Astrocyte (in vitro differentiated cells and primary cell): ENCODE measurements at places on chromosomes 2 and 18.

GRCh38 chr2:235955664-235956063, 212.5 kb downstream of the GBX2 start:
- no peak for DNase-seq

DNA sequence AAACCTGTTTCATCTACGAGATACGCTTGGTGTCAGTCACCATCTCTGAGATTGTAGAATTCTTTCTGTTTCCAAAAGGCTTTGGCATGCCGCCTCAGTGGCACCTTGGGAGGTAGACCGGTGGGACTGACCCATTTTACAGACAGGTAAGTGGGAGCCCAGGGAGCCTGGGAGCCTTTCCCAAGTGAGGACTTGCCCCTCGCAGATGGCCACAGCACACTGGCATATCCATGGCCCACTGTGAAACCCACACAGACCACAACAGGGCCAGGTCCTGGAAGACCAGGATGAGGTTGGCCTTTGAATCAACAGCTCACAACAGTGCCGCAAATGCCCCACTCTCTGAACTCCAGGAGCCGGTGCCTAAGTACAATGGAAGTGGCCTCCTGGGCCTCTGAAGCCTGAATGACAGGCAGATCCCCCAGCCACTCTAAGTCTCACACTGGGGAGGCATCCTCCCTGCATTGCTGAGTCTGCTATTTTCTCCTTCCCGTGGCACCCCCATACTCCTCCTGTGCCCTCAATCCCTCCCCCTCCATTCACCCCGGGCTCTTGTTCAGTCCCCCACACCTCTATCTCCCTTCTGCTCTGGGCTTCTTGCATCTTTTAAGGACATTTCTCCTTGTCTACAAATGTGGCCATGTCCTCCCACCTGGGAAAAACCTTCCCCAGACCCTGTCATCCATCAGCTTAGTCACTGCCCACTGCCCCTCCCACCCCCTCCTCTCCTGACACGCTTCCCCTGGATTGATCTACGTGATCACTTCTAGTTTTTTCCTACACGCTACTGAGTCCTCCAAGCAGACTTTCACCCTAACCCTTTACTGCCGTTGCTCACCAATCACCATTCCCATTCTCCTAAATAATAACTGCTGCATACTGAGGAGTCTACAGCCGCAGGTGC, 26.2 kb downstream of the CENPA start:
- DNase-seq: no peak

- DNase-seq: no peak
Observed at GRCh38 chr2:118728984-118729383, 118.5 kb downstream of the EN1 start.

GRCh38 chr2:187994464-187995331, 297.0 kb upstream of the GULP1 start:
- DNase-seq: peak; percentile 10

GRCh38 chr18:63936932-63937393, 12.1 kb upstream of the HMSD start:
- no peak for DNase-seq

- DNase-seq: no peak
Observed at GRCh38 chr2:34985474-34985873, 1370.1 kb upstream of the CRIM1 start.

GRCh38 chr2:27162151-27163121, 13.6 kb downstream of the TCF23 start:
- DNase-seq: no peak

DNA sequence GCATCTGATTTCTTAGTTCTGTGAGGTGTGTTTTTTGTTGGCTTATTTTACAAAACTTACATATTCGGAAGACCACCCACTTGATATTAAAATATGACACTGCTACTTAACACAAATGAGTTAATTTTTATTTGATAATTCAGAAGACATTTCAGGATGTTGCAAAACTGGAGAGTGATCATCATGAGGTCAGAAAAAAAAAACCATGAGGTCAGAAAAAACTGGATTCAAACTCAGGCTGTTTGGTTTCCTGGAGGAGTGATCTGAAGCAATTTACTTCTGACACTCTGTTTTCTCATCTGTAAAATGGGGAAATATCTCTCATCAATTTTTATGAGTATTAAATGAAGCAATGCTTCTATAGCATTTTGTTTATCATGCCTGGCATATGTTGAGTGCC, 1.8 kb upstream of the CCBE1 start:
- DNase-seq: no peak

DNA sequence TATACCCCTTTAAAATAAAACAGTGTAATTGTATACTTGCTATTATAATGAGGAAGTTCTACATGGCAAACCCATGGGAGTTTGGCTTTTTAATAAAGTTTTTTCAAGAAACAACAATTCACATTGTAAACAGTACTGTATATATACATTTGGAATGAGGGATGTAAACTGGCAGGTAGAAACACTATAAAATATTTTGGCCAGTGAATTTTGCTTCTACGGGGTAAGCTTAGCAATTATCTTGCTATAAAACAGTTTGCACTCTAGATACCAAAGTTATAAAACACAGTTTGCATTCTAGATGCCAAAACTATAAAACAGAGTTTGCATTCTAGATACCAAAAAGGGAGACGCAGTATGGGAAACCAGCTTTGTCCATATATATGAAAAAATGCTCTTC, 16.6 kb downstream of the THUMPD2 start:
- DNase-seq: no peak

DNA sequence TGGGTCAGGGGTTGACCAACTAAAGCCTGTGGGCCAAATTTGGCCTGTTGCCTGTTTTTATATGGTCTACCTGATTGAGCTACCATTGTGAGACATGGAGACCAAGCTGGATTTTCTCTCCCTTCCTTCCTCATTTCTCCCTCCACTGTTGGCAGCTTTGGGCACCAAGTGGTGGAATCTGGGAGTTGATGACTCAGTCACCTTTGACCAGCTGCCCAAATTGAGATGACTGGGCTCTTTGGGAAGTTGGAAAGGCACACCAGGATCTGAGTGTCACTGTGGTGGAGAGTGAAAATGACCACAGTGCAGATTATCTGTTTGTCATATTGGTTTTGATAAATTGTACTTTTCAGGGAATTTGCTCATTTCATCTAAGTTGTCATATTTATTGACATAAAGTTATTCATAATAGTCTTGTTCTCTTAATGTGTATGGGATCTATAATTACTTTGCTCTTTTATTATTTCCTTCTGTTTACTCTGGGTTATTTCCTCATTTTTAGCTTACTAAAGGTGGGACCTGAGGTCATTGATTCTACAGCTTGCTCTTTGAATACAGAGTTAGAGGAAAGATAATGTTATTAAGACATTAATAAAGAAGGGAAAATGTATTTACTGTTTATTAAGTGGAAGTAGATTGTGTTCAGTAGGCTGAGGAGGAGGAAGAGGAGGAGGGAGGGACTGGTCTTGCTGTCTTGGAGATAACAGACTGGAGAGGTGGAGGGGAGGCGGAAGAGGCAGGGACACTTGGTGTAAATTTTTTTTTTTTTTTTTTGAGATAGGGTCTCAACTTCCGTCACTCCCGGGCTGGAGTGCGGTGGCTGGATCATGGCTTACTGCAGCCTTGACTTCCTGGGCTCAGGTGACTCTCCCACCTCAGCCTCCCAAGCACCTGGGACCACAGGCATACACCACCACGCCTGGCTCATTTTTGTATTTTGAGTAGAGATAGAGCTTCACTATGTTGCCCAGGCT, 31.8 kb downstream of the AGFG1 start:
- peak; percentile 58 for DNase-seq

GRCh38 chr2:176297067-176297466, 27.8 kb downstream of the MTX2 start:
- no peak for DNase-seq

DNA sequence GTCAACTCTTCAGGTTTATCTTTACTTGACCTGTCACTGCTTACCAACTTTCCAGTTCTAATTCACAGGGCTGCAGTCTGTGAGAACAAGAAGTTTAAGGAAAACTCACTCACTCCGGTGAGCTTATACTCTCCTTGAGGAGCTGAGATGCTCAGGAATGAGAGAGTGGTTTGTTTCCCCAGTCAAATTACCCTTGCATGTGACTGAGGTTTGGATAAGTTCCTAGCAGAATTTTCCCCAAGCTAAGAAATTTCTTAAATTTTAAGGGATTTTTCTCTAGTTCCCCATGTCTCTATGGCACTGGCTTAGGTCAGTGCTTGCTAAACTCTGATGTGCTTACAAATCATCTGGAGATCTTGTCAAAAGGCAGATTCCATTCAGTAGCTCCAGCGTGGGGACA, 12.8 kb upstream of the CCDC85A start:
- no peak for DNase-seq

DNA sequence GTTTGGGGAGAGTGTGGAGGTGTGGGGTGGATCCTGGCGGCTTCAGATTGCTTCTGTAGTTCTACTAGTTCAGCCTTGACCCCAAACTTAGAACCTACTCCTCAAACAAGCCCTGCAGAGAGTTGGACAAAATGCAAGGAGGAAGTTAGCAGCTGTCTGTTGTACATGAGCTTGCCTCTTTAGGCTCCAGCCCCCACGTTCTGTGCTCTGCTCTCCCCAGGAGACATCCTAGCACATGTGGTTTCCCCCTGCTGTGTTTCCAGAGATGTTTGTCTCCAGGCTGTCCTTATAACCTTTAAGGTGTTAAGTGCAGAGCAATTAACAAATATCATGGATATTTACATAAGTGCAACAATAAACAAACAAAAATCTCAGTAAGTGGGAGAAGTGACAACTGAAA, 111.1 kb downstream of the ACOXL start:
- no peak for DNase-seq

DNA sequence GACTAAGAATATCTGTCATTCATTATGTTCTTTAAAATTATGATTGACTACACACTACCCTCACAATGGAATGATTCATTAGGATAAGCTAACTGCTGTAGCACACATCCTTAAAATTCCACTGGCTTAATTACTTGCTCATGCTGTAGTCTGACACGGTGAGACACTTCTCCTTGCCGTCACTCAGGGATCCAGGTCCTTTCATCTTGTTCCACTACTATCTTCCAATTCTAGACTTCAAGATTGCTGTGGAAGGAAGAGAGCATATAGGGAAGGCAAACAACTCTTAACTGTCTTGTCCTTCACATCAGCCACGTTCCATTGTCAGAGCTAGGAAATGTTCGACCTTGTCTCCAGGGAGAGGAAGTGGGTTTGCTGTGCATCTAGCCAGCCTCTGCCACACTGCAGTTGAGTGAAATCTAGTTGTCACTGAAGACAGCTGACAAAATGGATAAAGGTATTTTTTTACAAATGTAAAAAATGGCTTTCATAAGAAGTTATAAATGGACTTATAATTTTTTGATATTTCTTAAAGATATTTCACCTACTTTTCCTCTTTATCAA, 30.1 kb downstream of the GREB1L start:
- no peak for DNase-seq

GRCh38 chr2:122078451-122078850, 323.0 kb downstream of the TSN start:
- DNase-seq: peak; percentile 74

DNA sequence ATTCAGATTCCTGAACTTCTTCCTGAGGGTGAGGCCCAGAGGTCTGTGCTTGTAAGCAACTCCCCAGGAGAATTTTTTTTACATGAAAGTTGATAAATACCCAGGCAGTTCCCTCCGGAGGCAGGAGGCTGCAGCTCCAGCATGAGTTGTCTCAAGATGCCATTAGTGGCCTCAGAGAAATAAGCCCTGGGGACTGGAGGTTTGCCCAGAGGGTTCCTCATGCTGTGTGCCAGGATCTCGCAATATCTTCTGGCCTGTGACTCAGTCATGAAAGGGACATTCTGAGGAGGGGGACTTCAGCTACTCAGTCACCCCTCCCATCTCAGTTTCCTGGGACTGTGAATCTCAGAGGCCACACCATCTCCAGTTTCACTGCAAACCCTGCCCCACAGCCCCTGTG, 49.9 kb downstream of the LYPD1 start:
- peak; percentile 27 for DNase-seq

GRCh38 chr2:218985021-218985324, at the start of gene FEV:
FEV (minus strand) TSS chr2:218985184; CDS start chr2:218985075, 109 bp downstream.
- no peak for DNase-seq

GRCh38 chr2:207226671-207227061, 60.9 kb upstream of the KLF7 start:
- DNase-seq: no peak

DNA sequence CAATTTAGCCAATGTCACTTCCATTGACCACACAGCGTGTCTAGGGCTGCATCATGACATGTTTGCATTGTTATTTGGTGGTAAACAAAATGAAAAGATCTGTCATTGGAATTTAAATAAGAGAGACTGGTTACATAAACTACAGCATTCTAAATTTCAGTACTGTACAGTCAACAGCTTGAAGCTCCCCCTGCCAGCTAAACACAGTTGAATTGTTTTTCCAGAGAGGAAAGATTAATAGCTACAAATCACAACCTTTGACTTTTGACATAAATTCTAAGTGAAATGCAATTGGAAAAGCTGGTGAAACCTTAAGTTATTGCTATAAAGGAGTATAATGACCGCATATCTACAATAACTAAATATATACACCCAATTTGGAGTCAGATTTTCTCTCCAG, 1600.0 kb upstream of the ACVR2A start:
- DNase-seq: no peak

- no peak for DNase-seq
Observed at GRCh38 chr18:34870555-34871310, 160.6 kb downstream of the DTNA start.

GRCh38 chr18:66167829-66168684, 417.2 kb downstream of the CDH7 start:
- no peak for DNase-seq

GRCh38 chr2:190627448-190628412, 21.2 kb upstream of the NAB1 start:
- peak; percentile 12 for DNase-seq

GRCh38 chr2:122277956-122278355, 522.5 kb downstream of the TSN start:
- no peak for DNase-seq

- peak; percentile 14 for DNase-seq
Observed at GRCh38 chr2:52976143-52976949, 791.3 kb upstream of the CHAC2 start.

- no peak for DNase-seq
Observed at GRCh38 chr2:191699341-191699945, 21.5 kb downstream of the NABP1 start.

GRCh38 chr2:148495586-148495985, 149.0 kb upstream of the EPC2 start:
- no peak for DNase-seq

- no peak for DNase-seq
Observed at GRCh38 chr2:73651591-73652230, 9.5 kb upstream of the NAT8 start.

GRCh38 chr2:88110830-88111229, 17.0 kb downstream of the FABP1 start:
- no peak for DNase-seq

GRCh38 chr2:46326231-46326980, 29.2 kb downstream of the EPAS1 start:
- no peak for DNase-seq
